Psoas muscle (tissue), 8 donors: ENCODE measurements at places on chromosomes 11 and 22. TPM values are rescaled to one million over a fixed set of nuclear protein-coding genes. Genes with fewer than 3 reads are reported as not detected.

Gene HEPACAM
- polyA plus RNA-seq = 0.08 TPM

Gene PSMD13
- polyA plus RNA-seq = 171 TPM

Gene SLC43A1
- polyA plus RNA-seq = 7.5 TPM

Gene DDX6
- polyA plus RNA-seq = 18.8 TPM

Gene OR52K1
- polyA plus RNA-seq = not detected

Gene CD6
- polyA plus RNA-seq = 0.05 TPM

DNA sequence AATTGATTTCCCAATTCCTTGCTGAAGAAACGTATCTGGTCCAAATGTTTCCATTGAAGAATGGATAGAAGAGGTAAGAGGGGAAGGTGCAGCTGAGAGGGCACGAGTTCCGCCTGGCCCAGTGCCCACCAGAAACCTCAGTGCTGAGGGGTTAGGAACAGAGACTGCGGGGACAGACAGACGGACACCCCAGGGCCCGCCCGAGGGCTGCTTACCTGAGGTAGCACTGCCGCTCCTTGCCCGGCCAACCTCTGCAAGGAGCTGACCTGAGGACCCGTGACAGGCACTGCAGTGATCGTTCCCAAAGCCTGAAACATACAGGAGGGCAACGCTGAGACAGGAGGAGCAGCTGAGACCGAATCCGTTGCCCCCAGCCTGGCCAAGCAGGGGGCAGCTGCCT lies 89.6 kb downstream of the PHF21B start:
- no peak for DNase-seq

DNA sequence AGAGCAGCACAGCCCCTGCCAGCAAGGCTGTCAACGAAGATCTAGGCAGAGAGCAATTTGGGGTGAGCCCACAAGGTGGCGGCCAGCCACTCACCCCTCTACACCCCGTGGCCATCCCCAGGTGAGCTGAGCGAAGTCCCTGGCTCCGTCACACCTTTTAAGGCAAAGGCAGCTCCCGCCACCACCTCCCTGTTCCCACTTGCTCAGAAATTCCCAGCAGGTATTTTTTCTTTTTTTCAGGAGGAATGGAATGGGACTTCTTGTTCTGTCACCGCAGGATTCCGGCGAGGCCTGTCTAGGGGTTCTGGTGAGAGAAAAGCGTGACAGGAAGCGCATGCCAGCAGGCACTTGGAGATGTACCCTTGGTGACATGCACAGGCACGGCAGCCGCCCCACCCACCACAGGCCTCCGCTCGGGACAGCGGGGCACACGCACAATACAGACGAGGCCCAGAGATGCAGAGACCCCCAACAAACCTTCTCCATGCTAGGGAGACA lies 10.0 kb downstream of the RPL3 start:
- DNase-seq = no peak

GRCh38 chr11:77130763-77131513 lies 2.9 kb downstream of the MYO7A start:
- DNase-seq = peak; percentile 79

- no peak for DNase-seq
These were observed 97.2 kb downstream of the PIWIL4 start for GRCh38 chr11:94664346-94664745.

- DNase-seq = no peak
These were observed 219.4 kb upstream of the RAG2 start for GRCh38 chr11:36817336-36817965.

DNA sequence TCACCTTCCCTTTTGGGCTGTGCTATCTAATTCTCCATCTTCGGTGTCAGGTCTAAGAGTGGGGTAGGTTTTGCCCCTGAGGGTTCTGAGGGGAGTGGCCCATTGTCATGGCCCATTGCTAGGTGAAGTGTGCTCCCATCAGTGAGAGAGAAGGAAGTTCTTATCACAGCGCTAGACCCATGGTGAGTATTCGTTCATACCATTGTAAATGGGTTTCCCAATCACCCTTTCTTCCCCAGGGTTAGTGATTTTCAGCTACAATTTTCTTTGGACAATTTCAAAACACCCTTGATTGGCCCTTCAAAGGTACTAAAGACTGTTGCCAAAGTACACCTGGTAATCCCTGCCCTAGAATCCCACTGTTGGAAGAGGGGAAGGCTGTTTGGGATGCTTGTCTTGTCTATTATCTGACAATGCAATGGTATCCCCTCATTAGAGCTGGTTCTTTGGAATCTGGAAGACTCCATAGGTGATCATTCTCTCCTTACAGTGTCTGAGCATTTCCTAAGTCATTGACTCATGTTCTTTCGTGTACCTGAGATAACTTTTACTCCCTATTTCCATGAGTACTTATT lies 20.2 kb downstream of the MPEG1 start:
- no peak for DNase-seq

GRCh38 chr11:122895563-122895962 lies 13.0 kb downstream of the JHY start:
- no peak for DNase-seq

- DNase-seq = no peak
These were observed 28.7 kb downstream of the IGHMBP2 start for GRCh38 chr11:68932358-68932757.

DNA sequence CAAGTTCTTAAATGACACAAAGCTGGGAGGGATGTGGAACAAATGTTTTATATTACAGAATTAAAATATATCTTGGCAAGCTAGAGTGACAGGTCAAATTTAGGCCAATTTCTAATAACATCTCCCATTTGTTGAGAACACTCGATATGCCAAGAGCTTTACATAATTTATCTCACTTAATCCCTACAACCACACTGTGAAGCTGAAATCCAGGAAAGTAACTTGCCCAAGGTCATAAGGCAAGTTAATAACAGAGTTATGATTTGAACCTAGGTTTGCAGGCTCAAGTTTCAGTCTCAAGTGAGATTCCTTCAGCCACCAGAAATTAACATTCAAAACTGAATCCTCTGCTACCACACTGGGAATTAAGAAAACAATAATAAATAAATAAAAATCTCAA lies 38.3 kb downstream of the RAB30 start:
- no peak for DNase-seq

DNA sequence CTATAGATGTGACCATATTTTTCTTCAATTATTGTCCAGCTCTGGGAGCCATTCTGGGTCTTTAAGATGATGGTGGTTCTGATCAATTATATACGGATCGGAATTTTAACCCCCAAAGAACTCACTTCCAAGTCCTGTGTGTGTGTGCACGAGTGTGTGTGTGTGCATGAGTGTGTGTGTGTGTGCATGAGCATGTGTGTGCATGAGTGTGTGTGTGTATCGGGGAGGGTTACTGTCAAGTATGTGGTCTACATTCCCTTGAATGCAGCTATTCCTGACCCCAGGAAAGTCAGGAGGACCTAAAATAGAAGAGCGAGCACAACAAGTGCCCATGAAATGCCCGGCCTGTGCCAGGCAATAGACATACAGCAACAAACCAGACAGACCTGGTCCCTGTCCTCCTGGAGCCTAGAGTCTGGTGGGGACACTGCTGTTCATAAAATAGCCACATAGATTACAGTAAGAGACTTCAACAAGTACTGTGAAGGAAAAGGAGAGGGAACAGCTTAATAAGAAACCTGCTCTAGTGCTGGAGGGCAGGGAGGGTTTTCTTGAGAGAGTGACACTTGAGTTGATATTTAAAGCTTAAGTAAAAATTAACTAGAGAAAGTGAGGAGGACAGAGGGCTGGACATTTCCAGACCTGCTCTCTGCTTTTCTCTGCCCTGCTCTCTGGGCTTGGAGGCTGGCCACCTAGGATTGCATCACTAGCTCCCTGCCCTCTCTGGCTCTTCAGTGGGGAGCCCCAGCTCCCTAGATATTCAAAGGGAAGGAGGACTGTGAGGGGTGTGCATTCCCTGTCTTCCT lies 66.1 kb upstream of the SPON1 start:
- DNase-seq = no peak

- DNase-seq = no peak
These were observed 11.1 kb downstream of the YAP1 start for GRCh38 chr11:102121329-102121728.

DNA sequence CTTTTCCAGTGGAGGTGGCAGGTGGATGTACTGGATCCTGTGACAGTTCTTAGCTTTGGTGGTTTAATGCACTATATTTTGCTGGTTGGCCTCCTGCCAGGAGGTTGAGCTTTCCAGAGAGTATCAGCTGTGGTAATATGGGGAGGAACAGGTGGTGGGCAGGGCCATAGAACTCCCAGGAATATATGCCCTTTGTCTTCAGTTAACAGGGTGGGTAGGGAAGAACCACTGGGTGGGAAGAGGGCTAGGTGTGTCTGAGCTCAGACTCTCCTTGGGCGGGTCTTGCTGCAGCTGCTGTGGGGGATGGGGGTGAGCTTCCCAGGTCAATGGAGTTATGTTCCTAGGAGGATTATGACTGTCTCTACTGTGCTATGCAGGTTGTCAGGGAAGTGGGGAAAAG lies 203.8 kb downstream of the DLG2 start:
- DNase-seq = no peak
